Activated naive CD4-positive, alpha-beta T cell treated with anti-CD3 and anti-CD28 coated beads for 36 hours (primary cell): ENCODE measurements at places on chromosomes 7 and 10.
A peak's percentile ranks its signal among the peaks of the same experiment; 100 is the strongest.

- no peak for DNase-seq
Observed at GRCh38 chr10:56881218-56881617, 520.2 kb upstream of the ZWINT start.

DNA sequence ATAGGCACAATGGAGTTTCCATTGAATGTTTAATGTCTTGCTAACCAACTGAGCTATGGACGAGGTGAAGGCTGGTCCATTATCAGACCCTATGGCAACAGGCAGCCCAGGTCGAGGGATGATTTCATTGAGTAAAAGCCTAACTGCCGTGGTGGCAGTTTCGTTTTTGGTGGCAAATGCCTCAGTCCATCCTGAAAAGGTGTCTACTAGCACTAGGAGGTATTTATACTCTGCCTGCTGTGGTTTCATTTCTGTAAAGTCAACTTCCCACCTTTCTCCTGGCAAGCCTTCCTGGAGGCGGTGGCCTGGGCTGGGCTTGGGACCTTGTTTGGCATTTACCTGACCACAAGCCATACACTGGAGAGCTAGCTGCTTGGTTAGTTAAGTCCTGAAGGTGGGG lies 75.8 kb downstream of the PRR15 start:
- DNase-seq = no peak

- DNase-seq = no peak
Observed at GRCh38 chr7:122310119-122311021, 5.8 kb upstream of the FEZF1 start.

DNA sequence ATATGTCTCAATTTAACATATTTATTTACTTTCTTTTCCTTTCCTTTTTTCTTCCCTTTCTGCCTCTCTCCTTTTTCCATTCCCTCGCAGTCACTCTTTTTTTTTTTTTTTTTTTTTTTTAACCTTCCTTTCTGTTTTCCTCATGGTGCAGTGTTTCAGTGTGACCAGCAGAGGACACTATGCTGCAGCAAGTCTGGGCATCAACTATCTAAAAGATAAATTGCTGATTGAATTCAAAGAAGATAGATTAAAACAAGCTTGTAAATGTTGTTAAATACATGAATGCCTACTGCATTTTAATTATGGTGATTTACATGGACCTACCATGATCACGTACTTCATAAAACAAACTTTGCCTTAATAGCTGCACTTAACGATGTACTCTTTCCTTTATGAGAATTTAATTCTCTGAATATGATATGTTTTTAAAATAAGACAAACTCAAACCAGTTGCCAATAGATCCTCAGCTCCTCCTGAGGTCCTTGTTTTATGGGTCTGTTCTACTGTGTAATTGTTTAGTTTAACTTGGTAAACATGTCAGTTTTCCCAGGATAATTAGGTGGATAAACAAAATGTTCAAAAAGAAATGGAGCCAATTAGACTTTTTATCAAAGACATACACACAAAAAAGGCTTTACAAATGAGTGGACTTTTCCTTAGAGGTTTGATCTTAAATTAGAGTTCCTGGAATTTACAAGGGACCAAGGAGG lies 101.0 kb upstream of the AGR3 start:
- DNase-seq = peak; percentile 30

GRCh38 chr7:143181349-143181748 lies 1.9 kb upstream of the TAS2R39 start:
- DNase-seq = no peak

DNA sequence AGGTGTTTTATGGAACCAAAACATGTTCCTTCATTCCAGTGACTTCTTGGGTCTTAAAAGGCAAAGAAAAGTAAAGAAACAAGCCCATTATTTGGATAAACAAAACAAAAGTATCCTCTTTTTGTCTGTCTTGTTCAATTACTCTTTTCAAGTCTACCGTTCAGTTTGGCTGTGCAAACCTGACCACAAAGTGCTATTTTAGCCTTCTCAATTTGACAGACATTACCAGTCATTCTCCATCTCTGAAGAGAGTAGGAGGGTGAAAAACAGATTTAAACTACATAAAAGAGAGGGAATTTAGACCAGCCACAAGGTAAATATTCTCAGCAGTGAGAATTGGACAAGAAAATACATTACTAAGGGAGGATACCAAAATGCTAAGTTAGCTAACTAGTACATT lies 145.2 kb downstream of the GRM3 start:
- no peak for DNase-seq
